Vagina (tissue), 2 donors: ENCODE measurements at places on chromosomes 11 and 22. TPM values are rescaled to one million over a fixed set of nuclear protein-coding genes. Genes with fewer than 3 reads are reported as not detected.

DNA sequence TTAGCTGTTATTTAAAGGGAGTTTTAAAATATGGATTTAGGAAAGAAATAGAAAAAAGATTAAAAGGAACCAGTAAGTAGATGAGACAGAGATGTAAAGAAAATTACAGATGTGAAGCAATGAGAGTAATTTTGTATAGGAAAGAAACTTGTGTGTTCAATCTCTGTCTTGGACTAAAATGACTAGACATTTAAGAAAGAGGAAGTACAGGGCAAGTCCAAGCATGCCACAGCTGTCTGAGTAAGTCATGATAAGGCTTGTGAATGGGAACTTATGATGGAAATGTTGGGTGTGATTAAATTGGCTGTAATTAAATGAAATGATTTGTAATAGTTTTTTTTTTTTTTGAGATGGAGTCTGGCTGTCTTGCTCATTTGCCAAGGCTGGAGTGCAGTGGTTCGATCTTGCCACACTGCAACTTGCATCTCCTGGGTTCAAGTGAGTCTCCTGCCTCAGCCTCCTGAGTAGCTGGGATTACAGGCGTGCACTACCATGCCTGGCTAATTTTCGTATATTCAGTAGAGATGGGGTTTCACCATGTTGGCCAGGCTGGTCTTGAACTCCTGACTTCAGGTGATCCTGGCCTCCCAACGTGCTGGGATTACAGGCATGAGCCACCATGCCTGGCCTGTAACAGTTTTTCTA, 5.9 kb upstream of the ACY3 start:
- no peak for DNase-seq

The NPAS4 gene
- total RNA-seq, result not detected

- no peak for DNase-seq
Measured at GRCh38 chr22:20567993-20568417, 60.6 kb downstream of the MED15 start.

DNA sequence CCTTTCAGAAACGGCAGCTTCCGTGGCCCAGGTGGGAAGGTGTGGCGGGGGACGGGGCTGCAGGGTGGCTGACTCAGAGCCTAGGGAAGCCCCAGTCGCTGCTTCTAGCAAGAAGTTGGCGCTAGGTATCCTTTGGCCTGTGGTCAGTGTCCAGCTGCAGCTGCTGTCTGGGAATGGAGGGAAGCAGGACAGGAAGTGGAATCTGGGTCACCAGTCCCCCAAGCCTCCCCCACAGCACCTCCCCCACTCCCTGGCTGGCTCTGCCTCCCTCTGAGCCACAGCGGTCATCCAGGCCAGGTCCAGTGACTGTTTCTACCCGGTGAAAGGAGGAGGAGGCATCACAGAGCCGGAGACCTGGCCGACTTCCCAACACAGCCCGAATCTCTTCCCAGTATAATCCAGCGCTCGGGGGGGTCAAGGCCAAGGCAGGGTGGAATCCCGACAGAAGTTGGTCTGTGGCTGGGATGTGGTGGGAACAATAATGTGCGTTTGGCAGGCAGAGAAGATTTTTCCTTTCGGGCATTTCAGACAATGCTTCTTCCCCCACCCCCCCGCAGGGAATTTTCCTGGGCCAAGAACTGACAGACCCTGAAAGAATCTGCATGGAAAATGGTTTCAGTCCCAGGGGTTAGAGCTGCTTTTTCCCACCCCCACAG, 45.1 kb downstream of the C11orf96 start:
- no peak for DNase-seq

GRCh38 chr22:42268852-42269410, 1.5 kb downstream of the TCF20 start:
- no peak for DNase-seq
